ENCODE measurements at places on chromosomes 5 and 9.

DNA sequence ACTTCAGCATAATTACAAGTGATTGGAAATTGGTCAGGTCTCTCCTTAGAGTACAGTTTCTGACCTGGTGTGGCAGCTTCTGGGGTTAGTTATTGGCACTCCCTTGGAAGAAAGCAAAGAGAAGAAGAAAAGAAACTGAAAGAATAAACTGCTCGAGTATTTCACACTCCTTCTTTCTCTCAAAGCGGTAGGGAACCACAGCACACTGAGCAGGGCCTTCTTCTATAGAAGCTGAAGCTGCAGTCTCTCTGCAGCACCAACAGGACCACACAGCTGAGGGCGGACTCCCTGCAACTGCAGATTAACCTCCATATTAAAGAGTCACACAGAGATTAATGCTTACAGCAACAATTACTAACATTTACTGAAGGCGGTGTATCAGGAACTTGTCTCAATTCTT is 152.0 kb downstream of the TRPM6 start:
- no peak for DNase-seq

DNA sequence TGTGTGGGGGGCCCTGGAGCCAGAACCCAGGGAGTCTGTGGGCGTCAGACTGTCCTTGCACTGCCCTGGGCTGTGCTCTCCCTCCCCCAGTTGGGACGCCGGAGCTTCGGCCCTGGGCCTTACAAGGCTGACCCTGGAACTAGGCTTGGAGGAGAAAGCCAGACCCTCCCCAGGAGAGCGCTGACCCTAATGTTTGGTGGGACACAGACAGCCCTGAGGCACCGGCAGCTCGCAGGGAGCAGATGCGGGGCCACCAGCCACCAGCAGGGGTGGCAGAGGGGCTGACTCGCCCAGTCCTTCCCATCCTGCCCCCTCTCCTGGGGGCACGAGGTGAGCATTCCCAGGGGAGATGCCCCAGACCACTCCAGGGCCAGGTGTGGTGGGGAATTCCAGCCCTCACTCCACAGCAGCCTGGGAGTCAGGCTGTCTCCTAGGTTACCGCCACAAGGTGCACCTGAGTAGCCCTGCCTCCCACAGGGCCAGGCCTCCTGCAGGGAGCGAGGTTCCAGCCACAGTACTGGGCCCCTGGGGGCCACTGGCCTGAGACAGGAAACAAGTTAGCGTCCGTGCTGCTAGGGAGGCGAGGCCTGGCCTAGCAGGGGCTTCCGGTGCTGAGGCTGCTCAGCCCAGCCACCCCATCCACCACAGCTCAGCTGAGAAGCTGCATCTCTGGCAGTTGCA is 134.6 kb downstream of the OLFM1 start:
- DNase-seq: no peak

- DNase-seq: no peak
Measured at GRCh38 chr5:10519729-10520128, 44.1 kb upstream of the ANKRD33B start.

GRCh38 chr5:159174511-159175168 is 34.7 kb downstream of the RNF145 start:
- DNase-seq: no peak

DNA sequence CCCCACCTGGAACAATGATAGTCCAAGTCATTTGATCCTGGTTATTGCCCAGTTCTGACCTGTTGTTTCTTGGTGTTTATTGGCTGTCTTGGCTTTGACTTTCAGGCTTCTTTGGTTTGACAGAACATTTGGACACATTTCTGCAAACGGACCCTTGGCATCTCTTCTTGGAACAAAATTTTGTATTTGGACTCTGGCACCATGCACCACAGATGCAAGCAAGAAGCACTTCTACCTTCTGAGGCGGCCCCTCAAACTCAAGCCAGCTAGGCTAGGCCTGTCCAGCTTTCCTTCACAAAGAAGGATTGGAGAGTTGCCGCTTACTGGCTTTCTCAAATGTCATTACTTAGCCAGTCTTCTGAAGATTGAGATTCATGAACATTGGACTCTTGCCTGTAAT is 23.1 kb upstream of the FGF10 start:
- no peak for DNase-seq

- DNase-seq: no peak
Measured at GRCh38 chr5:1651971-1652872, 128.5 kb upstream of the LPCAT1 start.

- DNase-seq: no peak
Measured at GRCh38 chr5:132076983-132077382, 3.4 kb downstream of the CSF2 start.

- DNase-seq: no peak
Measured at GRCh38 chr5:8349855-8350254, 480.9 kb downstream of the MTRR start.

GRCh38 chr9:20684875-20685696 is 1.0 kb downstream of the FOCAD start:
- DNase-seq: peak; percentile 79

DNA sequence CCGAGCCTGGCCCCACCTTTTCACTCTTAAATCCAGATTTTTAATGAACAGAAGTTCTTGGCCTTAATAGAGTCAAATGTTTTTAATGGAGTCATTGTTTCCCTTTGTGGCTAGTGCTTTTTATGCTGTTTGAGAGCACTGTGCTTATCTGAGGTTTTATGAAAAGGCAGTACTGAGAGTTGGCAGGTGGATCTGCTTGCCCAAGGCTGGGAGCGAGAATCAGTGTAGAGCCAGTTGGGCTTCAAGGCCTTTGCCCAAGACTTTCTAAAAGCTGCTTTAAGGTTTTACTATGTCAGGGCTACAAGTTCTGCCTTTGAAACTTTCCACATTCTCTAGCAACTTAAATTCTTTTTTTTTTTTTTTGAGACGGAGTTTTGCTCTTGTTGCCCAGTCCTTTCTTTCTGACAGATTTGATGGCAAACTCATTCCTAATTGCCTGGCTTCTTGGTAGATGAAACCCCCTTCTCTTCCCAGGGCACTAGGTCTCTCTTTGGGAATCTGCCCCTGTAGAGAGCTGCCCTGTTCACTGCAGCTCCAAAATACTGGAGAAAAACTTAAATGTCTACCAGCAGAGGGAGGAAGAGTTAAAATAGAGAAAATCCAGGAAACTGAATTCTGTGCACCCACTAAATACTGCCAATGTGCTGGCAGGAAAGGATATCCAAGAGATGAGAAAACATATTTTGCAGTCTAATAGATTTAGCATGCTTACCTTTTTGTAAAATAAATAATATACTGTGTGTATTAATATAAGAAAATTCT is 36.9 kb upstream of the CDK20 start:
- no peak for DNase-seq

- no peak for DNase-seq
Measured at GRCh38 chr5:1958211-1959010, 75.7 kb upstream of the IRX4 start.

GRCh38 chr5:149314571-149315111 is 30.7 kb upstream of the GRPEL2 start:
- no peak for DNase-seq

- DNase-seq: no peak
Measured at GRCh38 chr5:96691503-96692303, 29.5 kb downstream of the CAST start.

DNA sequence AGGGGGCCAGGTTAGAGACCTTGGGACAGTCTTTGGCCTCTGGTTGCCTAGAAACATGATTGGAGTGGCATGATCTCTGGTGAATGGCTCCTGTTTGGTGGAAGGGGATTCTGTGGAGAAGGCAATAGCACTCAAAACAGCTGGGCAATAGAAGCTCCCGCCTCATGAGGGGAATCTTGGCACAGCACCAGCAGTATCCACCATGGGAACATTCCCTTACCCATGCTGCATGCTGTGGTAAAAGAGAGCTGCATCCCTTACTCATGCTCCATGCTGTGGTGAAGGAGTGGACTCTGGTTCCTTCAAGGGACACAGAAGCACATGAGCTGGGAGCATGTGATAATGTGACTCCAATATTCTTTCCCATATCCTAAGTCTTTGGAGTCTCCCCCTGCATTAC is 160.6 kb downstream of the PJA2 start:
- DNase-seq: peak; percentile 2

- peak; percentile 26 for DNase-seq
Measured at GRCh38 chr5:121503111-121503840, 348.4 kb upstream of the FTMT start.

- DNase-seq: no peak
Measured at GRCh38 chr9:130383350-130383715, 61.4 kb upstream of the ASS1 start.
